GM12878 (cell line): ENCODE measurements at places on chromosomes 4 and X.

DNA sequence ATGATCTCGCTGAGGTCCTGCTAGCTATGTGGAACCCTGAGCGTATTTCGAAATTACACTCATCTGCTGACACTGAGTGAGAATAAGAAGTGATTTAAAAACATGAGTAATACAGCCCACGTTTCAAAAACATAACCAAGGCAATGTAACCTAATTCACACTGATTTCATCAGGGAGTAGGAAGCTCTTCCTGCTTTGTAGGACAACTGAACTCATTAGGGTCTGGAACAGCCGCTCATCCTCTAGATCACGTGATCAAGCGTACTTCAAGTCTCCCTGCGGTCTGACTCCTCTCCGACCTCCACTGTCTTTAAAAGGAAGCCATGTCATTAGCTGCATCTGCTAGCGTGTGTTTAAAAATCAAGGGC lies 138.0 kb downstream of the NSUN7 start:
- DNase-seq: no peak

GRCh38 chr4:6889101-6889735 lies 20.4 kb upstream of the TBC1D14 start:
- no peak for DNase-seq

DNA sequence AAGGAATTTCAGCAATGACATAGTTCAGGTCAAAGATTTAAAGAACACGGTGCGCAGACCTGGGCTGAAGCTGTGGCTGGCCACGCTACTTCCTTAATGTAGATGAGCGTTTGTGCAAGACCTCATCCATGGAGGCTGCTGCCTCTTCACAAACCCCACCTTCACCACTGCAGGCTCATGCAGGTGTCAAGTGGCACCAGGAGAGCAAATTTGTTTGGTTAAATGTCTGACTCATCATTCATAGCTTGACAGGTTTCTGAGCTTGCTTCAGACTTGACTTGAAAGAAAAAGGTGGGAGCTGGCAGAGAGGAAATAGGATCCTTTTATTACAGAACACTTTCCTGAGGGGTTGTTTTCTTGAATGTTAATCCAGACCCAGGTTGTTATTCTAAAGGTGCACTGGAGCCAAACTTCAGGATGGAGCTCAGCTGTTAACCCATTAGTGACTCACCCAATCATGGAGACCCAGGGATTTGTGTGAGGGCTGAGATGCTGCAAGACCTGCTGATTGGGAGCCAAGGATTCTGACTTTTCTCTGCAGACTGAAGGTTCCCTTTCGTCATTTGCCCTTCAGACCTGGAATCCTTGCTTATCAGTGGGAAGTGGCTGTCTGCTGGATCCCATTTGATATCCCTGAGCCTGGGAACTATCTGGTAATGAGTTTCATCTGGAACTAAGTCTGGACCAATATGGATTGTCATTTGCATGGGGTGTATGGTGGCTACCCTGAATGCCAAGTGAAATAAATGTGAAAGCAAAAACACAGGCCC lies 315.3 kb downstream of the PTTG2 start:
- no peak for DNase-seq

DNA sequence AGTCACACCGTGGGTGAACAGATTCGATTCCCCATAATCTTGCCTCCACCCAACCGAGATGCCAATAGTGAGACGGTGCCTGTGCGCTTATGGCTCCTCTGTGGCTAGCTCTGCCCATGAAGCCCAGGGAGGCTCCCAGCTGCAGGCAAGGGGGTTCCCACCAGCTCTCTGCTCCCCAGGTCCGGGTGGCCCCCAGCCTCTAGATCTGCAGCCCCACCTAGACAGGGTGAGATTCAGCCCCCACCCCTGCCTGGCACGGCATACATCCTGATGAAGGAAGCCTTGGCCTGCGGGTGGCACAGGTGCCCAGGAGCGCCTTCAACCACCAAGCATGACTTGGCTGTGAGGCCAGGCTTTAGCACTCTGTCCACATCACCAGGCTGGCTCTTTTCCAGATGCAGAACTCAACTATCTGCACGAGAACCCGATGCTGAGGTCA lies 40.6 kb downstream of the WDR1 start:
- no peak for DNase-seq

GRCh38 chr4:110854021-110854678 lies 231.3 kb upstream of the PITX2 start:
- DNase-seq: no peak

DNA sequence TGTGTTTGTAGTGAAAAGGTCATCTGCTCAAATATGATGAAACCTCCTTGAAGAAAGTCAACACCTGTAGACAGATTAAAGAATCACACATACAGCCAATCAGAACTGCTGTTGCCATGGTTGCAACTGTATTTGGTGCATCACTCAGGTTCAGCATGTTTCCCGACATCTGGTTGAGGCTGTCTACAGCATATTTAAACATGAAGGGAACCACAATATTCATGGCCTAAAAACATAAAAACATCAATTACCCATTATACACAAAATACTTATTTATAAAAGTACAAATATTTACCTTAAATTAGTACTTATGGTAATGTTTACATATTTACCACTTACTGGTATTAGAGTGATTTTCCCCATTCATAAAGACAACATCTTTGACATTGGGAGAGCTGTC lies 79.7 kb downstream of the ABCB7 start:
- no peak for DNase-seq
